ENCODE measurements at places on chromosomes 6 and 20.
A peak's percentile ranks its signal among the peaks of the same experiment; 100 is the strongest.

DNA sequence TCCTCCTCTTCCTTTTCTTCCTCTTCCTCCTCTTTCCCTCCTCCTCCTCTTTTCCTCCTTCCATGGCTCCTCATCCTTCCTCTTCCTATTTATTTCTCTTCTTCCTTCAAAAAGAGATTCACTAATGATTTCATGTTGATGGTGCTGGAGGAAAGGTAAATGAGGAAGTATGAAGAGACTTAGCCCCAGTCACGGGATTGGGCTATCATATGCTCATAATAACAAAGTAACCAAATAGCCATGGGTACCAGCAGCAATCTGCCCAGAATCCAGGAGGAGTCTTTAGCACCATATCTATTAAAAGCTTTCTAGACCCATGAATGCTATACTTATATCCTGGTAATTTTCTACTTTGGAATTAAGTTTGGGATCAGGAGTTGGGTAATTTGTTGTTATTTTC is 910.9 kb upstream of the MAP3K7 start:
- no peak for DNase-seq

DNA sequence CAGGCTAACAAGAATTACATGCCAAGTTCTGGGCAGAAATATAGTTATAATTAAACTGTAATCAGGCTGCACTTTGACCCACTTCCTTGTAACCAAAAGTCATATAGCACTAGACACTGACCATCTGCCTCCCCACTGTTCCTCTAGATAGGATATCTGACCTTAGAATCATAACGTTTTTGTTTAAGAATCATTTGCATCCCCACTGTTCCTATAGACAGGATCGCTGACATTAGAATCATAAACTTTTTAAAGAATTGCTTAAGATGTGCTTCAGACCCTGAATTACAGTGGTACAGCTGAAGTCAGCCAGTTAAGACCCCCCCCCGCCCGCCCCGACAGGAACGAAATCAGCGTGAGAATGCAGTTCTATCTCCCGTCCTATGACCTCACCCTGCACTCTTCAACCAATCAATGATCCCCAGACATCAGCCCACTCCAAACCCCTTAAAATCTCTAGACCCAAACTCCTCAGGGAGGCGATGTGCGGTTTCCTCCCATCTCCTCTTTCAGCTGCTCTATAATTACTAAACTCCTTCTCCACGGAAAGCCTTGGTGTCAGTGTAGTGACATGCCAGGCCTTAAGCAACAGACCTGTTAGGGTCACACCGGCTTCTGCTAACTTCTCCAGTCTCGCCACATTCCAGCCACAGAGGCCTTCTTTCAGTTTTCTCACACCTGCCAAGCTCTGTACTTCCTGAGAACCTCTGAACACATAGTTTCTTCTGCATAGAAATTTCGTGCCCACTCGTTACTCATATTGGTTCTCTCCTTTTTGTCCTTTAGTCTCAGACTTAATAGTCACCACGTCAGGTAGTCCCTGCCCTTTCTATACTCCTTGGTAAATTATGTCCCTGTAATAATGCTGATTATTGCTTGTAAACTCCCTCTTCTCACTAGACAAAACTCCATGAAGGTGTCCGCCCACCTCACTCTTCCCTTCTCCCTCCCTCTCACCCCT is 93.5 kb downstream of the DTNBP1 start:
- DNase-seq: no peak

GRCh38 chr6:150592377-150592995 is 7.2 kb upstream of the PLEKHG1 start:
- DNase-seq: no peak

- DNase-seq: no peak
Observed at GRCh38 chr6:74343804-74344203, 647.8 kb downstream of the CD109 start.

GRCh38 chr20:51563486-51564332 is 21.2 kb upstream of the NFATC2 start:
- peak; percentile 98 for DNase-seq

DNA sequence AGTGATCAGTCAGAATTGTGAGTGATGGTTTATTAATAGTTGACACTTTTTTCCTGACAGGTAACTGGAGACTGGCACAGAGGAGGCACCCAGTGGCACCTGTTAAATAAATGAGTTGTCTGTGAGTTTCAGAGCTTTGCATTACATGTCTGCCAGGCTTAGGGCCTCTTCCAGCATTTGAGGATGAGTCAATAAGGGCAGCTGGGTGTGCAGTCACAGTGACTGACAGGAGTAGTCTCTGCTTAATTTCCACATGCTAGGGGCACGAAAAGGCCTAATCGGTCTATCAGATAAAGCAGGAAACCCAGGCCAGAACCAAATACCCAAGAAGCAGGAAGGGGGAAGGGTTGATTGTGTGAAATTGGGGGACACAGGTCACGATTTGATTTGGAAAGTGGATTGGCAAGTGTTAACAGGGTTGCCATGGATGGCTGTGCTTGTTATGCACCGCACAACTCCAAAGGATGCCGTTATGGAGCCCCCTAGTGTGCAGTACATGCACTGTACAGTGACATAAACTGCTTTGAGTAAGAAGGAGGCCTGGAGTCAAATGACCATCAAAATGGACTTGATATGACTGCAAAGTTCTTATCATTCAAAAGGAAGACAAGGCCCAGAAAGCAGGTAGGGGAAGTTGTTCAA is 111.9 kb upstream of the GGTLC1 start:
- DNase-seq: peak; percentile 4

GRCh38 chr20:16939051-16939450 is 190.9 kb downstream of the OTOR start:
- no peak for DNase-seq

- no peak for DNase-seq
Observed at GRCh38 chr20:63774306-63774705, 34.7 kb downstream of the SLC2A4RG start.

All from mesenchymal stem cell (in vitro differentiated cells and primary cell).